ENCODE measurements at places on chromosomes 6 and 20.

DNA sequence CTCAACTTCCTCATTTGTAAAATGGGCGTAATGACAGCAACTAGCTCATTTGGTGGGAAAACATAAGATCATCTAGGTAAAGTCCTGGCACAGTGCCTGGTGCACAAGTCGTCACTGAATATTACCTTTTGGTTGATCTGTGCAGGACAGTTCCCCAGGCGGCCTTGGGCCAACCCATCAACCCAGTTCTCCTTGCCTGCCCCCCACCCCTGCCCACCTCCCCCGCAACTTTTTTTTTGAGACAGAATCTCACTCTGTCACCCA, 99.2 kb downstream of the JPH2 start:
- DNase-seq: no peak

DNA sequence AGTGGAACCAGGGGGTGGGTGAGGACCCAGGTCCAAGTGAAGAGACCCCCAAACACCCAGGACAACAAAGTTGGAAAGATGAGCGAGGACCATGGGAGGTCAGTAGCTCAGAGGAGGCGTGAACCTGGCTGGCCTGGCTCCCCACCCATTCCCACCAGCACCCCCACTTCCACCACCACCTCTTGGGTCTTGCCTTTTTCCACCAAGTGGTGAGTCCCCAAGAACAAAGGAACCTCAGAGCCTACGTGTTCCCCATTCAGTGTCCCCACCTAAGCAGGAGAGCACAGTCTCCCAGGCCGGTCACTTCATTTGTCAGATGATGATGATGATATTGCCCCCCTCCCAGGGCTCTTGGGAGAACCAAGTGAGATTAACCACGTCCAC, 531 bp upstream of the VWA7 start:
- DNase-seq: no peak

DNA sequence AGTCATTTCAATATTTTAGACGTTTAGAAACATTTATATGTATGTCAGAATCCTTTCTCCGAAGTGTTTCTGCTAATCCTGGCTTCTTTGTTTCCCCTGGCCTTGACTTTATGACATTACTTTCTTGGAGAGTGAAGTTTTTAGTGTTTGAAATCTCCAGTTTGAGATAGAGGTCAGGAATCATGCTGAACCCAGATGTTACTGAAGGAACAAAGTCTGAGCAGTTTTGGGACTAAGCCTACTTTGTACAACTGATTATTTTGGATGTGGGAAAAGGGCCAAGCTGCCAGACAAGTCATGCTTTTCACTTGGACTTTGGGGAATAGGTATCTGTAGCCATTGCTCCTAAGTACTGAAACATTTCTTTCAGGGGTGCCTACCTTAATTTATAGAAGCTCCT, 2.3 kb downstream of the RNF144B start:
- no peak for DNase-seq

GRCh38 chr6:83270971-83271719, 78.0 kb downstream of the RWDD2A start:
- DNase-seq: no peak

DNA sequence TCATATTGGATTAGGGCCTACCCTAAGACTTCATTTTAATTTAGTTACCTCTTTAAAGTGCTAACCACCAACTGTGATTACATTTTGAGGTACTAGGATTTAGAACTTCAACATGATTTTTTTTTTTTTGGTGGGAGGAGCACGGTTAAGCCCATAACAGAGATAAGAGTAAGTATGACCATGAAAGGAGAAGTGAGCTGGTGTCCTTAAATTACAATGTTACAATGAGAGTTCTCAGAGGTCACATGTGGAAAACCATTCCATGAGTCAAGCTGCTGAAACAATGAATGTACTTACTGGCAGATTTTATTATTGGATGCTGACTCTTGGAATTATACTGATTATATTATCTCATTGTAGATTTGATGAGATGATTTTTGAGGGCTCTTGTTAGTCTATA, 779.3 kb upstream of the CITED2 start:
- DNase-seq: no peak

- DNase-seq: peak; percentile 59
Measured at GRCh38 chr6:13814176-13814937, at the start of gene MCUR1. Gene MCUR1, minus strand, starts transcription at chr6:13814557. Its CDS starts 128 bp downstream, at chr6:13814429.

DNA sequence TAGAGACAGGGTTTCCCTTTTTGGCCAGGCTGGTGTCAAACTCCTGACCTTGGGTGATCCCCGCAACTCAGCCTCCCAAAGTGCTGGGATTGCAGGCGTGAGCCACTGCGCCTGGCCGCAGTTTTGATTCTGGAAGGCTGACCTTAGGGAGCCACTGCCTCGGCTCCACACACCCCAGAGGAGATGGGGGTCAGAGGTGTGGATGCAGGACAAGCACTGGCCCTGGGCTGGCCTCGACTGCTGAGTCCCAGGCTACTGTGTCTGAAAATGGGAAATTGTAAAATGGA, 1.5 kb downstream of the ZBP1 start:
- no peak for DNase-seq

DNA sequence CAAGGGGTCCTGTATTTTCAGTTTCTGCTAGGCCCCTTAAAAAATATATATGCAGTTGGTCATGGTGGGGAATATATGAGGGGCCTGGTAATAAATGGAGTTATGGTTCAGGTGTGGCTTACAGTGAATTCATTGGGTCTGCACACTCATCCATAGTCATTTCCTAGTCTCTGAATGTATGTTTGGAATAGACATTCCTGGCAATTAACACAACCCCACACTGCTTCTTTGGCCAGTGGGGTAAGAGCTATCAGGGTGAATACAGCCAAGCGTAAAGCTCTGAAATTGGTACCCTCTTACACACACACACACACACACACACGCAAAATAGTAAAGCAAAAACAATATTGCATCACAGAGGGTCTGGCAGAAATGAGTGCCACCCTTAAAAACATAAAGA, 56.5 kb downstream of the QRSL1 start:
- no peak for DNase-seq

GRCh38 chr20:10492065-10492464, 57.0 kb downstream of the SLX4IP start:
- no peak for DNase-seq

GRCh38 chr6:63510849-63511248, 61.4 kb upstream of the LOC128125822 start:
- DNase-seq: no peak

GRCh38 chr20:43186312-43186711, 3.4 kb downstream of the PTPRT start:
- no peak for DNase-seq

- DNase-seq: no peak
Measured at GRCh38 chr6:132877003-132877402, 62.6 kb downstream of the RPS12 start.

- no peak for DNase-seq
Measured at GRCh38 chr20:55172310-55173002, 697.1 kb downstream of the DOK5 start.

- DNase-seq: no peak
Measured at GRCh38 chr20:51532577-51533191, 9.8 kb downstream of the NFATC2 start.

- no peak for DNase-seq
Measured at GRCh38 chr6:156474507-156475120, 302.6 kb upstream of the ARID1B start.

DNA sequence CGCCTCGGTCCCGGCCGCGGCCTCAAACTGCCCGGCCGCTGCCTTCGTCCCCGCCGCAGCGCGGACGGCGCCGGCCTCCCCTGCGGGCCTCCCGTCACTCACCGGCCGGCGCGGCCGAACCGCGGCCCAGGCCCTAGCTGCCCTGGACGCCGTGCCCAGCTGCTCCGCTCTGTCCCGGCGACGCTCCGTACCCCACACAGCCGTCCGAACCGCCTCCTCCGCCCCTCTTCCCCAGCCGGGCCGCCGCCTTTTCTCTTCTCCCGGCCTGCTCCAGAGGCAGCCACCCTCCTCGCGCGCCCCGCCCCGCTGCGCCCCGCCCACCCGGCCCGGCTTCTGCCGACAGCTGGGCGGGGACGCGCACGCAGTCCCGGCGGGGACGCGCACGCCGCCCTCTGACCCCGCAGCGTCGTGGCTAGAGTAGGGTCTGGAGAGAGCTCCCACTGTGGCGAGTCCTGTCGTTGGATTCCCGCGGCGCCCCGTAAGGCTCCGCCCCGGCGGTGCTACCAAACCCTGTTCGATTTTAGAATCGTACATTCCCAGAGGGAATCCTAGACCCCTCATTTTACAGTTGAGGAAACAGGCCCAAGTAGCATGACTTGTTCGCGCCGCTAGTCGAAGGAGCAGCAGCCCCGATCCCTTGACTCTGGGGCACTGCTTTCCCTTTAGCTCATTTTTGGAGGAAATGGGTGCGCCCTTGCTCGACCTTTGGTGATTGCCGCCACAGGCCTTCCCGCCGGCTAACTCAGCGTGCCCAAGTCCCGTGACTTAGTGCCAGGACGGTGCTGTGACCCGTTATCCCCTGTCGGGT, at the start of gene FBXO30:
Gene FBXO30 (minus strand): TSS at position 295 of the 808 bp plus-strand sequence. CDS start 8,390 bp downstream, outside the sequence.
- peak; percentile 80 for DNase-seq

GRCh38 chr6:113411011-113411410, 446.1 kb upstream of the MARCKS start:
- no peak for DNase-seq

DNA sequence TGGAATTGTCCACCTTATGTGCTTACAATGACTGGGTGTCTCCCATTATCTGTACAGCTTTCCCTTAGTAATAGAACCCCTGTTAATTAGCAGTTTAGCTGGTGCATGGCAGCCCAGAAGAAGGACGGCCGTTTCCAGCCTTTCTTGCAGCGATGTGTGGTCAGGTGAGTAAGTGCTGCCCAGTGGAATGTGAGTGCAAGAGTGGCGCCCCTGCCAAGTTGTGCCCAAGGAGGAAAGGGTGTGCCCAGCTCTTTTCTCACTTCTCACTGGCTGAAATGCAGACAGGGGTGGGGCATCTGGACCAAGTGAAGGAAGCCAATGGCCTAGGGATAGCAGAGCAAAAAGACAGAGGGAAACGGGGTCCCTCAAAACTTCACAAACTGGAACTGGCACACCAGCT, 296.8 kb downstream of the PREX1 start:
- DNase-seq: no peak

- DNase-seq: no peak
Measured at GRCh38 chr6:80676386-80676785, 569.9 kb downstream of the BCKDHB start.

GRCh38 chr6:30544666-30545272, 11.5 kb downstream of the GNL1 start:
- no peak for DNase-seq

- DNase-seq: no peak
Measured at GRCh38 chr6:15500901-15501825, 161.7 kb downstream of the DTNBP1 start.

Data from T follicular helper cell (primary cell).